ENCODE measurements at places on chromosomes 13 and 19.

DNA sequence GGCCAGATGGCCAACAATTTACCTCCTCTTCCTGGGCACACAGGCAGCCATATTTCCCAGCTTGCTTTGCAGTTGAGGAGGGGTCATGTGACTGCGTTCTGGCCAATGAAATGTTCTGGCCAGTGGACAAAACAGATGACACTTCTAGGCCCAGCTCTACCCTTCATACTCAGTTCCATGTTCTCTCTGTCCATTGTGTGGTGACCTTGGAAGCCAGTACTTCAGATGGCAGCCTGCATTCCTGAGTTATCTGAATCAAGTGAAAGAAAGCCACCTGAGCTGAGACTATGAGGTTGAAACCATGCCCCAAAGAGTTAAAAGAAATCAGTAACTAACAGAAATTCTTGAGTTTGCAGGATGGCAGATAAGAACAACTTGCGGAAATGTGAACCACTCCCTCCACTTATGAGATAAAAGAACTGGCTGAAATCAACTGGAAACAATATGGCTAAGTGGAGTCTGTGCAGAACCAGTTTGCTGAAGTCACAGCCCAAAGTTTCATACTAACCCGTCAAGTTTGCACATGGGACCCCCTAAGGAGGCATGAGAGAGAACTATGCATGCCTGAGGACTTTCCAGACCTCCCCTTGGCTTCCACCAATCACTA lies 8.1 kb downstream of the FAM187B start:
- no peak for DNase-seq

- DNase-seq: no peak
Measured at GRCh38 chr13:48892688-48893075, 83.0 kb upstream of the FNDC3A start.

DNA sequence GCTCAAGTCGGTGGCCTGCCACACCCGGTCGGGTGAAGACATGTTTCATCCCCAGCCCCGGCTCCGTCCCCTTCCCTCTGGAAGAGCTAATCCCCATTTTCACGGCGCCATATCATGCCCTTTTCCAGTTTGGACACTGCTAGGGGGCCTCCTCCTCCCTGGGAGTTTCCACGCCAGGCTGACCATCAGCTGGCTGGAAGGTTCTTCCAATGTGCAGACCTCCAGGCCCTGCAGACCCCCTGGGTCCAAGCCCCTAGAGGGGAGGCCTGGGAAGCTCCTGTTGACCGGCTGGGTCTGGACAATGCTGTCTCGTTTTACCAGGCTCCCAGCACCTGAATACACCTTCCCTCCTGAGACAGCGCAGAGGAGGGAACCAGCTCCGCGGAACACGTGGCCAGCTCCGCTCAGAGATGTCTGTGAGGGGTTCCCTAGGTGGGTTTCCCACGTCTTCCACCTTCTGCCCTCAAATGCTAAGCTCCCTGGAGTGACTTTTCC lies 44.7 kb upstream of the RANBP3 start:
- DNase-seq: no peak

DNA sequence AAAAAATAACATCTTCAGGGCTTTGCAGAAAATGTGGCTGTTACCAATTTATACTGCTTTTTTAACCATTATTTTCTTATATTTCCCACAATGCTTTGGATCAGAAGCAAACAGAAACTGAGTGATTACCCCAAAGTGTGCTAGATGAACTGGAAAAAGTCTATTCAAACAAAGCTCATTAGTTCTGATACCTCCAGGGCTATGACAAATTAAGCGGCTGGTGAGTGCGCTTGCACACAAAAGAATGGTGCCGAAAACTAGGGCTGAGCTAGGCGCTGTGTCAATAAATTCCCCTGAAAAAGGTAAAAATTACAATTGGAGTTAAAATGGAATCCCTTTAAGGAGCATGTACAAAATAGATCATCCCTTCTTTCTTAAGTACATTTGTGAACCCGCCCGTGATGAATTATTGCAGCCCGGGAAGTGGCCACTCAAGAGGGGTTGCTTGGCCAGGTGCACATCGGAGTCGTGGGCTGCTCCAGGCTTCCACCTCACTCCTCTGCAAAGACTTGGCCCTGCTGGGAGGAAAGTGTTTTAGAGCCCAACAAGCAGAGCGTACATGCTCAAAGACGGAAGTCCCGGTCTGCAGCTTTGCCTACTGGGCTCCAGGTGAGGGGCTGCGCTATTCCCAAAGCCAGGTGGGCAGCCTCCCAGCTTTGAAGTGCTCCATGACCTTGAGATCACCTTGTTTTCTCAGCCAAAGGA lies 164.0 kb upstream of the ZNF507 start:
- no peak for DNase-seq

DNA sequence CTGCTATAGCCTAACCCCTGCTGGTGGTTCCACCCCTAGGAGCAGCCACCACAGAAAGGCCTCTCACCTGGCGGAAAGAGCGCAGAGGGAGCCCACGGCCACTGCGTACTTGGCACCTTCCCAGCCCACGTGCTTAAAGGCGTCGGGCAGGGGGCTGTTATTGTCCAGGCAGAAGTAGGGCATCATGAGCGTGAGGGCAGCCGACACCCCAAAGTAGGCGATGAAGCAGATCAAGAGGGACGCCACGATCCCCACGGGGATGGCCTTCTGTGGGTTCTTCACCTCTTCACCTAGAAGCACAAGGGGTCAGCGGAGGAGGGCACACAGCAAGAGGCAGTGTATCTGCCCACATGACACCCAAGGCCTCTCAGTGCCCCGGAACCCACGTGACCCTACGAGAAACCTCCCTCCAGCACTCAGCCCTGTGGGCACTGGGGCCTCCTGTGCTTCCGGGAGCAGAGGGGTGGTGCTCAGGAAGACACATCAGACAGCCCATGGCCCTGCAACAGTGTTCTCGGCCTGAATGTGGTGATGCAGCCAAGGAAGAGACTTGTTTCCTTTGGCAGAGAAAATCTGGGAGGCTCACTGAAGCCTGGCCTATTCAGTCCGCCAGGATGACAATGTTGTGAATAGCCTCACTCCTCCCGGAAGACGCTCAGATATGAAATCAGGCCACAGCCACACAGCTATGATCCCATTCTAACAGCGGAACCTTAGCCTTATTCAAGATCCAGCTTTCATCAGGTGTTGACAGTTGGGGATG lies 72.1 kb downstream of the SLC7A1 start:
- no peak for DNase-seq

DNA sequence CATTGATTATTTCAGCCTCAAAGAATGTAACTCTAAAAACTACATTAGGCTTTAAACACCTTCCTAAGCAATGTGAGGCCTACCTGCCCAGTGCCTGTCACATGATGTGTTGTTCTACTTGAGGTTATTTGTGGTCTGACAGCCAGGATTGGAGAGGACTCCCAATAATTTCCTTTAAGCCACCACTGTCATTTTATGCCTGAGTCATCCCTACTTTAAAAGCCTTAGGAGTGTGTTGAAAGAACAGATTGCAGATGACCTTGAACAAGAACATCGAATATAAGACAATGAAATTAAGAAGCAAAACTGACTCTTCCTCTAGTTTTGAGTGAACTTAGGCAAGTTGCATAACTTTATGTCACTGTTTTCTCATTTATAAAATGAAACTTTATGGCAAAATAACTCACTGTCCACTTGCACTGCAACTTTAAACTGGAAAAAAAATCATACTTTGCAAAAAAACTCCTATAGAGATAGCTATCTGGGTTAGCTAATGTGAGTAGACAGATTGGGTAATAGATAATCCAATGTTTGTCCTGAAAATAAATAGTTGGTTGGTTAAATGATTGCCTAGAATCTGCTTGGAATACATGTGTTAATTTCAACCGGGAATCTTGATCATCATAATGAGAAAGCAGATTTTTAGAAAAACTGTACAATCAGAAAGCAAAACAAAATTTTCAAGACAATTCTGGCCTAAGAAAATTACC lies 361.2 kb downstream of the SUCLA2 start:
- DNase-seq: no peak

GRCh38 chr13:100088644-100089464 lies at the start of gene PCCA:
PCCA (plus strand) TSS chr13:100089093; CDS start chr13:100089121, 28 bp downstream.
- no peak for DNase-seq

GRCh38 chr13:26132756-26133155 lies 80.9 kb upstream of the SHISA2 start:
- no peak for DNase-seq

- DNase-seq: no peak
Measured at GRCh38 chr13:113862931-113863523, 849 bp downstream of the GAS6 start.

GRCh38 chr13:36244990-36245389 lies 30.6 kb upstream of the SOHLH2 start:
- DNase-seq: no peak

GRCh38 chr13:41232578-41233480 lies 30.5 kb downstream of the MTRF1 start:
- no peak for DNase-seq

GRCh38 chr13:100175078-100175802 lies 86.3 kb downstream of the PCCA start:
- no peak for DNase-seq

DNA sequence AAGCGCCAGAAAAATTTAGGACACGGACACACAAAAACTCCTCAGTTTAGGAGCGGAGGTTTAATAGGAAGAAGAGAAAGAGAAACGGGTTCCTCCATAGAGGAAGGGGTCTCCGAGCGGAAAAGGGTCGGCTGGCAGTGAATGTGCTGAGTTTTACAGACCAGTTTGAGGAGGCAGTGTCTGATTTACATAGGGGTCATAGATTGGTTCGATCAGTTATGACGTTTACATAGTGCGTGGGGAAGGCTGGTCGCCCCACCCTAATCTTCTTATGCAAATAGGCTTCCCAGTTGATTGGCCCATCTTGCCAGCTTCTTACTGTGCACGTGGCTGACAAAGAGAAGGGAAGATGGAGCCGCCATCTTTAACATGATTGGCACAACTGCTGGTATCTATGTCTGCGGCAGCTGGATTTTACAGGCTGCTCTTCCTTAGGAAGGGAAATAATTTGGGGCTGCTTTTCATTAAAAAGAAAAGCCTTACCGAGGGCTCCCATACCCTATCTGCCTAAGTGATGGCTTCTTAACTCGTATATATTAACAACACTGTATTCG lies 1.2 kb upstream of the ZNF225 start:
- no peak for DNase-seq

DNA sequence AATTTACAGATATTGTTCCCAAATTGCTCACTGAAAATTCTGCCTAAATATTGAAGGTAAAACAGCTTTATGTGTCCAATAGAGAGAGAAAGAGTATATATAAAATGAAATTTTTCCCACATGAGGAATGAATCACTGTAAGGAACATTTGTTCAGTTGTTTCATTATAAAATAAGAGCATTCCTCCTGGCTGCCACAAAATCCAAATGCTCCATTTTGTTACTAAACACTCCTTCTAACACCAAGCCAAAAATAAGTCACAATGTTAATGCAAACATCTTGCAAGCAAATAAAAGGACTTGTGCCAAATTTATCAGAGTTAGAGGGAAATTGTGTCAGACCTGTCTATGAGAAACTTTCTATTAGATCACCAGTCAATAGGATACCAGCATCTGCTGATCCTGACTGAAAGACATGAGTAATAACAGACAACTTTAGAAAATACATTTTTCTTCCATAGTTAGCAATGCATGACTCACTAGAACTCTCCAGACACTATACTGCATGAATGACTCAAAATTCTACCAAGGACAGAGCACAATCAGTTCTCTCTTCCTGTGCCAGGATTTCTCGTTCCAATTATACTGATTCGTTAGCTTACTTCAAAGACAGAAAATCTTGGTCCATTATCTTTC lies 83.5 kb upstream of the FNDC3A start:
- no peak for DNase-seq

- DNase-seq: no peak
Measured at GRCh38 chr19:14354445-14354844, 26.8 kb upstream of the ADGRE5 start.

DNA sequence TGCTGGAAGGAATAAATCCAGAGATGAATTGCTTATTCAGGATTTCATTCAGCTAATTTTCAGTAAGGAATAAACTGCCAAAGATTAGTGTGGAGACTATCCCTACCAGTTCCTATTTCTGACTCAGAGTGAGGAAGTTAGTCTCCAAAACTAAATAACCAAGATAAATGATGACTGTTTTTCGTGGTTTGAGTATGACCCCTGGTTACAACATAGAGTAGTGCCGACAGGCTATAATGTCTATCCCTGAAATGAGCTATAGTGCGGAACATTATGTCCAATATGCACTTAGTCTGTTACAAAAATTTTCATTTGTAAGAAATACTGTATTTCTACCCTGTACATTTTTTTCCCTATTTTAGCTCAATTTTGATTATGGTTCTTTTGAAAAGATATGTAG lies 51.4 kb downstream of the NBEA start:
- no peak for DNase-seq

DNA sequence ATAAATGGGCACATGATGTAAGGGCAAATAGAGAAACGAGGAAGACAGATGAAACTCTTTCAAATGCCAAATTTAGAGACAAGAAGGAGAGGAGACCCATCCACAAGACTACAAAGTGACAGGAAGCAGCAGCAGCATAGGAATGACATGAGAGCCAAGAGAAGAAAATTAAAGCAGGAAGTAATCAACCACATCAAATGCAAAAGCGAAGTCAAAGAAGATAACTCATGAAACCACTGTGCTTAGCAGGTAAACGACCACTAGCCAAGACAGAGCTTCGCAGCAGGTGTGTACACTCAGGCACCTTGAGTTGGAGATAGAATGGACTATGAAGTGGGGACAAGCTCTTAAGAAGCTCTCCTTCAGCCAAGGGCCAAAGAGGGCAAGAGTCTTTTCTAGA lies 64.1 kb downstream of the KLF12 start:
- no peak for DNase-seq

DNA sequence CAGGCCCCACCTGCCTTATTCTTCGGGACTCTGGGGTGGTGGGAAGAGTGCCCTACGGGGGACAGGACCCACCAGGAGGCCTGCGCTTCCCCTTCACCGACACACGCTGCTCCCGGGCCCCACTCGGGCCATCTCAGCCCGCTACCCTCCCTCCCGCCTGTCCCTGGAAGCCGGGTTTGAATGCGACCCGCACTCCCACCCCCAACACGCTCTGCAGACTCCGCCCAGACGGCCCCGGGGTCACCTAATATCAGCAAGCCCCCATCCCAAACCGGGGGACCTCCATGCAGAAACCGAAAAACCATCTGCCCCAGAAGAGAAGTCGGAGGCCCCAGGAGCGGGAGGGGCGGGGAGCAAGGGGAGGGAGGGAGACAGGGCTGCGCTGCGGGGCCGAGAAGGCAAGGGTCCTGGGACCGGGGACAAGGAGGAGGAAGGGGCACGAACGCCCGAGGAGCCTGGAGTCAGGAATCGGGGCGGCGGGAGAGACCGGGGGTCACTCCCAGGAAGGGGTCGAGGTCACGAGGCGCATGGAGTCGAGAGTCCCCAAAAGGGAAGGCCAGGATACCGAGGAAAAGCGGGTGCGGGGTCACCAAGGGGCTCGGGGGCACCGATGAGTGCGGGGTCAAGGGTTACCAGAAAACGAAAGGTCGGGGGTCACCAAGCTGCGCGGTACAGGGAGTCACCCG lies 766 bp downstream of the SBNO2 start:
- DNase-seq: no peak

- DNase-seq: no peak
Measured at GRCh38 chr13:21216332-21216731, 39.9 kb downstream of the MRPL57 start.

Data from epithelial cell of proximal tubule (primary cell).